ENCODE measurements at places on chromosomes 4 and X.

GRCh38 chrX:78357342-78358055 is 30.1 kb upstream of the CYSLTR1 start:
- no peak for DNase-seq

DNA sequence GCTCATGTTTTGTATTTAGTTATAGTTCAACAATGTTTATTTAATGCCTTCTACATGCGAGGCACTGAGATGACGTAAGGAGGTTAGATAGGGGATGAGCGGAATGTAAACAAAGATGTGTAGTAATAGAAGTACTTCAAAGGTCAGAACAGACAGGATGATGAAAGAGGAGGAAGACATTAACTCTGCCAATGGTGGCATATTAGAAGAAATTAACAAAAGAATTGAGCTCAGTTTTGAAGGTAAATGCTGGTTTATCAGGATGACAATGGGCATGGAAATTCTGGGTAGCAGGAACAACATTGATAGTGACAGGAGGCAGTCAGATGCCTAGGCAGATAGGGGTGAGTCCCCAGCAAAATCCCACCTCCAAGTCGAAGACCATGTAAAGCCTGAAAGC is 62.3 kb upstream of the PGRMC2 start:
- DNase-seq = no peak

- peak; percentile 45 for DNase-seq
Observed at GRCh38 chr4:116736756-116737155, 348.6 kb downstream of the TRAM1L1 start.

GRCh38 chrX:24241822-24242648 is 71.8 kb downstream of the SUPT20HL2 start:
- peak; percentile 40 for DNase-seq

DNA sequence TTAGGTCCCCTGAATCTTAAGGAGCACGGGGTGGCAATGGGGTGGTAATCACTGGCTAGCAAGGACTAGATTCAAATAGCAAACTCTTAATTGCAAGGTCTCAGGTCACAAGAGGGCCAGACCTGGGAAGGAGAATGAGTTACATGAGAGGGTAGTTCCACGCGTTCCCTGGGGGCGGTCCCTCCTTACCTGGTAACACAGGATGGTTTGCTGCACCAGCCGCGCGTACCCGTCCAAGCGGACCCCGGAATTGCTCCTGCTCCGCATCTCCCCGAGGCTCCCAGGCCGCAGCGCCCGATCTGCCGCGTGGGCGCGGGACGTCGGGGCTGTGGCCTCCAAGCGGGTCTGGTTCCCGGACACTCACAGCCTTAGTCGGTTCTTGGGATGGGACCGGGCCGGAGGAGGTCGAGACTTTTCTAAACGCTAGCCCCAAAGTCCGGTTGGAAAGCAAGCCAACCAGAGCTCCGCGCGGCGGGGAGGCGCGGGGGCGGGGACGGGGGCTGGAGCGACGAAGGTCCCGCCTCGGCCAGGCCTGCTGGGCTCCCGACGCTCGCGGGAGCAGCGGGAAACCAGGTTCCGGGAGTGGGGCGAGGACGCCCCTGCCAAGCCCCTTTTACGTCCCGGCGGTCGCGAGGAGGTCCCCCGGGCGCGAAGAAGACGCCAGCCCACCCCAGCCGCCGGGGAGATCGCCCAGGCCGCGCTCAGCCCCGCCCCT is at the start of gene PHKA2:
Gene PHKA2 (minus strand): TSS at position 449 of the 715 bp plus-strand sequence. CDS start 182 bp downstream, at position 267.
- no peak for DNase-seq

GRCh38 chr4:65971686-65972085 is 301.4 kb upstream of the EPHA5 start:
- no peak for DNase-seq

GRCh38 chrX:52416816-52417215 is 48.0 kb downstream of the XAGE2 start:
- no peak for DNase-seq

GRCh38 chr4:114146947-114147618 is 167.6 kb upstream of the ARSJ start:
- DNase-seq = no peak

- no peak for DNase-seq
Observed at GRCh38 chrX:72296991-72297390, 8.7 kb downstream of the CITED1 start.

- peak; percentile 18 for DNase-seq
Observed at GRCh38 chrX:109732017-109732801, 848 bp downstream of the ACSL4 start.

DNA sequence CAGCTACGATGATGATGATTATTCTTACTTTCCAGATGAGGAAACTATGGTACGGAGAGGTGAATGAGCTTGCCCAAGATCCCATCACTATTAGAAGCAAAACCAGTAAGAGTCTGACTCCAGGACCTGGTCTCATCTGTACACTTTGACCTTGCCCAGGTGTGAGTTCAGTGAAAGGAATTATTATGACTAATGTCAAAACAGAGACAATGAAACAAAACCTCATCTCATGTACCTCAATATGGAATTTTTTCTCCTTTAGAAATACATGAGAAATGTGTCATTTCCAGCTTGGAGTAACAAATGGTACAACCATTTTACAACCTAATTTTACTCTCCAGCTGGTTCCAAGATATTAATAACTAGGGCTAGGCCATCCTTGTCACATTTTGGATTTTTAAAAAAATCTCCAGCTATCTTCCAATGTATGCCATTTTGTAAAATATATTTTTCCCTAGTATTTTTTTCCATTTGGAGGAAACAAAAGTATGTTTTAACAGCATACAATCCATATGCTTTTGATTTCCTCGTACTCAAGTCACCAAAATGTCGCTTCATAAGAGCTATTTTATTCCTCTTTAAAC is 213.8 kb downstream of the PTTG2 start:
- no peak for DNase-seq

GRCh38 chr4:34643476-34643875 is 1600.8 kb downstream of the ARAP2 start:
- no peak for DNase-seq

GRCh38 chrX:37753384-37753783 is 26.5 kb upstream of the CYBB start:
- no peak for DNase-seq

GRCh38 chrX:17613979-17614588 is 123.2 kb upstream of the SCML1 start:
- DNase-seq = no peak

DNA sequence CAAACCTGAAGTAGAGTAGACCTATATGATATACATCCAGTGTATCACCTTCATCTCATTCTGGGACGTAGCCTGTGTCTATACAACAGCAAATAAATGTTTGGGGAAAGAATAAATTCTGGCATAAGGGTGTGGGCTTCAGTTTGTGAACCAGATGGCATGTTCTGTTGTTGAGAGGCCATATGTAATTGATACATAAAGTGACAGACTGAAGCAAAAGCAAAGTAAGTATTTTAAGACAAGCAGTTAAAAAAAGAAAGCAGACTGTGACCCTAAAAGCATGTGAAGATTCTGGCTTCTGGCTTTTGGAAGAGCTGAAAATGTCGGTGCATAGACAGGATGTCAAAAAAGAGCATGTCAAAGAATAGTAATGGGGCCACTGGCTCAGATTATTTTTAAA is 22.9 kb downstream of the MID2 start:
- no peak for DNase-seq

GRCh38 chr4:82430964-82431745 is 765 bp downstream of the ENOPH1 start:
- DNase-seq = no peak

- DNase-seq = no peak
Observed at GRCh38 chr4:152554742-152555141, 18.9 kb upstream of the FBXW7 start.

DNA sequence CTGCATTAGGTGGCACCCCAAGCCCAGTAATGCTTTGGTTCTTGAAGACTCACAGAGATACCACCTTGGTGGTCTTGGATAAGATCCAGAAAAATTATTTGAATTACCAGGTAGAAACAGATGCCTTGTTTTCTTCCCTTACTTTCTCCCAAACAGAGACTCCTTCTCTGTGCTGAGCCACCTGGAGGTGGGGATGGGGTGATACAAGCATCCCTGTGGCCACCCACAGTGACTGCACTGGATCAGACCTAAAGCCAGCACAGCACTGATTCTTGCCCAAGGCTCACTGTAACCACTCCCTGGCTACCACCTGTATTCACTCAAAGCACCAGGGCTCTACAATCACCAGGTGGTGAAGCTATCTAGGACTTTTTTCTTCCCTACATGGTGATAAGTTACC is 156.8 kb downstream of the TEX13A start:
- no peak for DNase-seq

DNA sequence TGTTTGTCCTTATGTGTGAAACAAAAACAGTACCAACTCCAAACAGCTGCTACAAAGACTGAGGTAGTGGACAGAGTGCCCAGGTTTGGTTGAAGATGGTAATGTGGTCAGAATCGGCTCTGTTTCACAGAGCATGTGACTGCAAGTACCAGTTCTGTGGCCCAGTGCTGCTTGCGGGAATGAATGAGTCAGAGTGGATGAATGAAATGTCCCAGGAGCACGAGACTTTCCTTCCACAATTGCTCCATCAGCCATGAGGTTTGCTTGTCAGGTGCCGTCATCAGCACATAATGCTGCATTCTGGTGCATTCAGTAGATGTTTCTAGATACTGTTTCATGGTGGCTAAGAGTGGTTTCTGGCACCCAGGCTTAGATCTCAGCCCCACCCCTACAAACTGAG is 84.2 kb downstream of the GPR143 start:
- no peak for DNase-seq

- no peak for DNase-seq
Observed at GRCh38 chr4:55355555-55355954, 9.5 kb downstream of the SRD5A3 start.

- DNase-seq = no peak
Observed at GRCh38 chrX:95733426-95733825, 951.2 kb upstream of the DIAPH2 start.

- DNase-seq = no peak
Observed at GRCh38 chr4:74111306-74111975, 12.4 kb upstream of the CXCL2 start.

GRCh38 chrX:119984652-119985051 is 41.1 kb upstream of the NKAP start:
- DNase-seq = no peak

GRCh38 chr4:188960411-188961093 is 821.3 kb downstream of the TRIML1 start:
- DNase-seq = no peak

- no peak for DNase-seq
Observed at GRCh38 chr4:147056940-147057610, 111.4 kb upstream of the TTC29 start.

- no peak for DNase-seq
Observed at GRCh38 chr4:119933606-119934005, 133.0 kb downstream of the MAD2L1 start.

DNA sequence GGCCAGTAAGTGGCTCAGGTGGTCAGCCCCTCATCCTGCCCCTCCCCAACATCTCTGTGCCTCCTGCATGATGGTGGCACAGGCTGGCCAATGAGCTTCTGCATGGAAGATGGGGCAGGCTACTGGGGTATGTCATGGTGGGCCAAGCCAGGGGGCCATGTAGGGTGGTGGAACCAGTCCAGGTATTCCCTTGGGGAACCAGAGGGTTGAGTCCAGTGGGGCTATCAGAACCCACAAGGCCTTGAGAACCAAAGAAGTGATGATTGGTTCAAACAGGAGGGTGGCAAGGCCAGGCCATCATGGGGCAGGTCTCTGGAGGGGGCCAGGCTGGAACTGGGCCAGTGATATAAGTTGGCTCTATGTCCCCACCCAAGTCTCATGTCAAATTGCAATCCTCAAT is 18.8 kb upstream of the PPP2R2C start:
- DNase-seq = no peak

DNA sequence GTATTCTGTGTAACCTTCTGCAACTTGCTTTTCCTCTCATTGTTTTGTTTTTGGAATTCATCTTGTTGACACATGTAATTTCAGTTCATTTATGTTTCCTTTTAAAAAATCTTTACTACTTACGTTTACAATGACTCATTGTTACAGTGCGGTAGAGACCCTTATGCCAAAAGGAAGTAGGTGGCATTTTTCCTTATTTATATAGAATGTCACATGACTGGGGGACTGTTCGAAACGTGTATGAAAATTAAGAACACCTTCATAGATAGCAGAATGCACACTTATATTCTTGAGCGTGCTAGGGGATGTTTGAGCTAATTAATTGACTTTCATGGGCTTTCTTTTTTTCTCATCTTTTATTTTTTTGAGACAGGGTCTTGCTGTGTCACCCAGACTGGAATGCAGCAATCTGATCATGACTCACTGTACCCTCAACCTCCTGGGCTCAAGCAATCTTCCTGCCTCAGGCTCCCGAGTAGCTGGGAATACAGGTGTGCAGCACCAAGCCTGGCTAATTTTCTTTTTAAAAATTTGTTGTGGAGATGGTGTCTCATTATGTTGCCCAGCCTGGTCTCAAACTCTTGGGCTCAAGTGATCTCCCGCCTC is 7.3 kb downstream of the REPS2 start:
- no peak for DNase-seq

- peak; percentile 2 for DNase-seq
Observed at GRCh38 chr4:37188100-37188499, 56.4 kb upstream of the NWD2 start.

DNA sequence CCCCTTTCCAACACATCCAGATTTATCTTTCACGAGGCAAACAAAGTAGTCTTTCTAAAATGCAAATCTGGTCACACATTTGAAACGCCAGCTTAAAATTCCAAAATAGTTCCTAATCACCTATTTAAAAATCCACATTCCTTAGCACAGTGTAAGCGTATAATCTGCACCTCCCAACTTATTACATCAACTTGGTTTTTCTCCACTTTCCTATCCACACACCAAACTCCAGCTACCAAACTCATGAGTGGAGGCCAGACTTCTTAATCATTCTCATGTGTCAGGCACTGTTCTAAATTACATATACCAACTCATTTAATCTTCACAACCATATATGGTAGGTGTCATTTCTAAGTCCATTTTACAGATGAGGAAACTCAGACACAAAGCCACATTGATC is 33.8 kb downstream of the ENOX2 start:
- no peak for DNase-seq

DNA sequence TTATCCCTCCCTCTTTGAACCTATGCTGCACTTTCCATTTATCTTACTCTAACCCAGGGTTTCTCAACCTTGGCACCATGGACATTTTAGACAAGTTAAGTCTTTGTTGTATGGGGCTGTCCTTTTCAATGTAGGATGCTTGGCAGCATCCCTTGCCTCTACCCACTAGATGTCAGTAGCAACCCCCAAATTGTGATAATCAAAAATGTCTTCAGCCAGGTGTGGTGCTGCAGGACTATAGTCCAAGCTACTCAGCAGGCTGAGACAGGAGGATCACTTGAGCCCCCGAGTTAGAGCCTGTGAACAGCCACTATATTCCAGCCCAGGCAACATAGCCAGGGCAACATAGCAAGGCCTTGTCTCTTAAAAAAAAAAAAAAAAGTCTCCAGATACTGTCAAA is 7.0 kb downstream of the LRCH2 start:
- peak; percentile 57 for DNase-seq

DNA sequence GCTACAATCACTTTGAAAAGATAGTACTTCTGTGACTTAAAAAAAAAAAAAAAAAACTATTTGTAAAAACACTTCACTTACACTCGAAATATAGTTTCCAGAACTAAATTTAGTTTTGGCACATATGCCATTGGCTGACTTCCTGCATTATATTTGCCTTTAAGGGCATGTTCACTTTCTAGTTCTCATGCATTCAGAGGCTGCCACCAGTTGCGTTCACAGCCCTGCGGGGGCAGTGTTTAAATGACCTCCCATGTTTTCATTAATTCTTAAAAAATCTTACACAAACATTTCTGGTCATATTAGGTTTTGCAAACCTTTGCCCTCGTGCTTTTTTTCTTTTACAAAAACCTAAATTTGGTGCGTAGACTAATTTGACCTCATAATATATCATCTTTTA is 12.4 kb upstream of the ARHGAP6 start:
- no peak for DNase-seq

- DNase-seq = no peak
Observed at GRCh38 chr4:140243278-140243753, 89.3 kb upstream of the MAML3 start.
